Suppressor macrophage treated with lipopolysaccharide for 4 hours (primary cell): ENCODE measurements at places on chromosomes 1 and 21.
A peak's percentile ranks its signal among the peaks of the same experiment; 100 is the strongest.

DNA sequence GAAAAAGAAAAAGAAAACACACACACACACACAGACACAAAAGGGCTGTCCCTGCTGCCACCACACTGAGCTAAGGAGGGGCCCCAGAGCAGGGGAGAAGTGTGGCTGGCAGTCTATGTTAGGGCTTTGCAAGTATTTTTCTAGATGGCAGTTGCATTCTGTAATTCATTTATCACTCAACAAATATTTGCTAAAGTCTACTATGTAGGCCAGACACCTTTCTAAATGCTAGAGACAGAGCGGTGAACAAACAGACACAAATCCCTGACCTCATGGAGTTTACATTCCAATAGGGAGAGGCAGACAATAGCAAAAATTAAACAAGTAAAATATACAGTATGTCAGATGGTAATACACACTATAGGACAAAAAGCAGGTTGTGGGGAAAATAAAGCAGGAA is 20.2 kb downstream of the WDR64 start:
- no peak for DNase-seq

DNA sequence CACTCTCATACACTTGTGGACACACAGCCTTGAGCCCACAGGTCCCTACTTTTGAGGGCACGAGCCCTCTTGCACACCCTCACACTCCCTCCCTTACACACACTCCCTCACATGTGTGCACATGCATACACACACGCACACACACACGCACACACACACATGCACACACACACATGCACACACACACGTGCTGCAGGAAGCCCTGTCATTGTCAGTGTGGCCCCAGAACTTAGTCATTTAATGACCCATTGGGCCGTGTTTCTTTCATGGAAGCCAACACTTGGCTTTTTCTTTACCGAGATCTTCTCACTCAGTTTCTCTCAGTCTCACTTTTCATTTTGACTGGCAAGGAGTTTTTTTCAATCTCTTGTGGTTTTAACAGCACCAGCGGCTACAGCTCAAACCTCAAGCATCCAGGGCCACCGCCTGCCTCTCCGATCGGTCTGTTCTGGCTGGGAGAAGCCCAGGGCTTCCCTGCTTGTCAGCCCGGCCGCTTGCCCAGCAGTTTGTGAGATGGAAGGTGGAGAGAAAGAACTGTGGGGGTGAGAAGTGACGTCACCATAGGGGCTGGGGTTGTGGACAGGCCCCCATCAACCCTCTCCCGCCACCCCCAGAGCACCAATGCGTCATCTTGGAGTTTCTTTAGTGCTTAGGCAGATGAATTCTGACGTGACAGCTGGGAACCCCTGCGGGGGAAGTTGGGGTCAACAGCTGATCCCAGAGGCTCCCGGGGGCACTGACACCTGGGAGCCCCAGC is 15.8 kb upstream of the TNFRSF8 start:
- DNase-seq, result peak; percentile 26

GRCh38 chr1:161404051-161404597 is 36.4 kb upstream of the CFAP126 start:
- no peak for DNase-seq

- DNase-seq, result no peak
Observed at GRCh38 chr1:18380288-18380687, 100.4 kb upstream of the KLHDC7A start.

DNA sequence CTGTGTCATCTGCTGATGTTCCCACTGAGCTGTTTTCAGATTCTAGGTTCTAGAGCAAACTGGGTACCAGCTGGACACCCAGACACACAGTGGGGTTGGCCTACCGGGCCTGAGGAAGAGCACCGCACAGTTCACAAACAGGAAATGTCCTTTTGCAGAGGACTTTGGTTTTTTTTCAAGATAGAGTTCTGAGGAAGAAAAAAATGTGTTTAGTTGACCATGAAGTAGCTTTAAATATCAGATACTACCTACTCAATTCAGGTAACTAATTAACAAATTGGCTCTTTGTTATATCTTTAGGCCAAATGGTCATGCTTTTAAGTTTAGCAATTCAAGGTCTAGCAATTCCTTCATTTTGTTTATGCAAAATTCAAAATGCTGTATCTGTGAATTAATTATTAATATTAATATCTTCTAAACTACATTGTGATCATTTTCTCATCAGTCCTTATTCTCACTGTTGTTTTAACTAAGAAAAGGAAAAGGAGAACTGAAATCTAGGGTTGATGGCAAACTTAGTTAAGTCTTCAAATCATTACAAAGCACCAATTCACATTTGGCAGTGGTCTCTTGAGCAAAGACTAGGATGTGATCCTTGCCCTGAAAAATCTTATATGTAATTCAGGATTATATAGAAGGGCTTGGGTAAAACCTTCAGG is 17.2 kb upstream of the NCF2 start:
- DNase-seq, result peak; percentile 36

DNA sequence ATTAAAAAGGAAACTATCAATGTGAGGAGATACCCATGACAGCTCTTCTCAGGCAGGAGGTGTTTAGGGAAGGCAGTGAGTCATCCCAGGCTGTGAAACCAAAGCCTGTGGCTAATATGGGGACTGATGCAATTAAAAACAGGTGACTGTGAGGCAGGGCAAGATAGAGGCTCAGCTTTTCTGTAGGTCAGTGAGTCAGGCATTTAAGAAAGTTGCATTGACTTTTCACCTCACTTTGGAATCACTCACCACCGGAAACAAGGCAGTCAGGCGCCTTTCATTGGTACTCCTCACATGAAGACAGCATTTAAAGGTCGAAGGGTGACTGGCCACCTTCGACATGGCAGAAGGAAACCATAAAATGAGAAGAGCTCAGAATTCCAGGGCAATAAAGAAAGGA is 54.5 kb downstream of the PAPPA2 start:
- DNase-seq, result no peak

DNA sequence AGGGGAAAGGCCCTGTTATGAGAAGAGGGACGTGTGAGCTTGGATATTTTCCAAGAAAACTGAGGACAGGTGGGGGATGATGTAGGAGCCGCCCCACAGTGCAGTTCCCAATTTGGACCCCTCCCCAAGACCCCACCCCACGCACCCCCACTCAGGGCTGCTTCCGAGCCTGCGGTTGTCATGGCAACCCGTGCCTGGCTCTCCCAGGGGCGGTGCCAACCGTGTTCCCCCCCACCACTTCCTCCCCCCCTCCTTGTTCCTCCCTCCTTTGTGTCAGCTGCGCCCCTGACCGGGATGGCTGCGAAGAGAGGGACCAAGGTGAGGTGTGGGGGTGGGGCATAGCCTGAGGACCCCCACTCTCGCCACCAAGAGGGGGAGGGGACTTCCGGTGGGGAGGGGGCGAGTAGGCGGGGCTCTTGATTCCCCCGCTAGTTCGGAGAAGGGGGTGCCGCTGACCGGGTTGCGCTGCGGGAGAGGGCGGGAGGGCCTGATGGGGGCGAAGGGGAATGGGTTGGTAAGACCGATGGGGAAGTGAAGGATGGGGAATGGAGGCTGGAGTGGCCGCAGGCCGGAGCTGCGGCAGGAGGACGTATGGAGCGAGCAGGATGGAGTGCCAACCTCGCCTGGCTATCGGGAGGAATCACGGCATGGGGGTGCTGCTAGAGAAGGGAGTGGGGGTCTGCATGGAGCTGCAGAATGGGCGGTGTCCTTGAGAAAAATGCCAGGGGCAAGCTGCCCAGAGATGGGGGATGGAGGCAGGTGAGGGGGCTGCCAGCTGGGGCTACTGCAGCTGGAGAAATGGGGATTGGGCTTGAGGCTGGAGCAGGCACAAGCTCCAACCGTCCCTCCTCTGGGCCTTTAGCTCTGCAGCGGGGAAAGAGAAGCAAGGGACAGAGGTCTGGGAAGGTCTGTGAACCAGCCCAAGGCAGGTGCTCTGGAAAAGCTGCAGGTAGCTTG is 953 bp downstream of the TRIM46 start:
- DNase-seq, result no peak

DNA sequence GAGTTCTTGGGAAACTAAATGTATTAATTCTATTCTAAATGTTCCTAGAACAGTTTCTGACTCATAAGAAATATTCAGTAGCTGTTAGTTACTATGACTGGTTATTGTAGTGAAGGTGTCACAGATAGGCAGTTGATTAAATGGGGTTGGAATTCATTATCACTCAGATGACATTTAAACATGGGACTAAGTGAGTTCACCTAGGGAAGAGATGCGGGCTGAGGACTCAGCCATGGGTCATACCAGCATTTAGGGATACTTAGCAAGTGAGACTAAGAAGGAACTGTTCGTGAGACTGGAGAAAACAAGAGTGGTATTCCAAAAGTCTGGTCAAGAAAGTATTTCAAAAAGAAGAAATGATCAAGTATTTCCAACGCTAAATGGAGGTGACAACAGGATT is 125.1 kb upstream of the ADGRL4 start:
- no peak for DNase-seq

DNA sequence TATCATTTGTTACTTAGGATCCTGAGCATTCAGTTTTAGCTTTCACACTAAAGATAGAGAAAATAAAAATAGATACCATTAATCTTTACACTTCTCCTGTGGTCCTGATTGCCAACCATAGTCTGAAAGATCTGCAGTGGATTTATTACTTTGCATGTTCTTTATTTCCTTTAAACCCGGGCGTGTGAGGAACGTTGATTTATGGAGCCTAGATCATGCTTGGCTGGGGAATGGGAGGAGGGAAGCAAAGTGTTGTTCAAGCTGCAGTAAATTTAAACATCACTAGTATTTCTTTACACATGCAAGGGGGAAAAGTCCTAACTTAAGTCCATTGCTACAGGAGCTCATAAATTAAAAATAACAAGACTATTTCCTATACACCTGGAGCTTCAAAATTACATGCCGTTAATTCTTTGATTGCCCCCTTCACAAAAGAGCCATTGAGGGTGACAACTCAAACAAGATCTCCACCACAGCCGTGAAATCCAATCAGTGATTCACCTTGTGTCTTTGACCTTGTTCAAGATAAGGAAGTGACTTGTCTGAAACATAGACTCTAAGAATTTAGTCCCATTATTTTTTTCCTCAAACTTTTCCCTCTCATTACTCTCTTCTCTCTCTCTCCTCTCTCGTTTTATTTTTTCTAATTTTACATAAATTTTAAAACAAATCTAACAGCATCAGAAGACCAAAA is 282.7 kb downstream of the KIF26B start:
- DNase-seq, result no peak

DNA sequence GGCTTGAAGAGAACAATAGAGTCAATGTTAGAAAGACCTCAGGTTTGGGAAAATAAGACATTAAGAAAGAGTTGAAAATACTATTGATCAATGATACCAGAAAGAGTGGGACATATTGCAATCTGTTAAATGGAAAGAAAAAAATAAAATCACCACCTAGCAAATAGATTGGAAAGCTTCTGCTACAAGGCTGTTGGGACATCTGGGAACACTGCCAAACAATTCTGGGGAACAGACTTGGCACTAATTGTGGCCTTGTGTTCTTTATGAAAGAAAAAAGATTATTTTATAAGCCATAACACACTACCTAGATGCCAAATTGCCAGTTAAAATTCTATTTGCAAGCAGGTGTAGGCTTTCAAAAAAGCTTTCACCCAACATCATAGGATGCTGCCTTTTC is 137.8 kb downstream of the TSEN15 start:
- DNase-seq, result no peak

DNA sequence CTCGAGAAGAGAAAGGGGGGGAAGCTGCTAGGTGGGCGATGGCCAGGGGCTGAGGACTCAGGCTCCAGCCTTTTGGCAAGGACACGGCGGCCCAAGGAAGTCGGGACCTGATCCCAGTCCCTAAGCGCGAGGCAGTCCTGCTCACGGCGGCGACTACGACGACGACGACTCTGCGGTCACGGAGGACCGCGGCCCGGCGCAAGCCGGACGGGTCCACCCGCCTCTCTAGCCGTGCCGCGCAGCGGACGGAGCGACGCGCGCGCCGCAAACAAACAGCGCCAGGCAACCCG is 401 bp downstream of the WNT9A start:
- no peak for DNase-seq

DNA sequence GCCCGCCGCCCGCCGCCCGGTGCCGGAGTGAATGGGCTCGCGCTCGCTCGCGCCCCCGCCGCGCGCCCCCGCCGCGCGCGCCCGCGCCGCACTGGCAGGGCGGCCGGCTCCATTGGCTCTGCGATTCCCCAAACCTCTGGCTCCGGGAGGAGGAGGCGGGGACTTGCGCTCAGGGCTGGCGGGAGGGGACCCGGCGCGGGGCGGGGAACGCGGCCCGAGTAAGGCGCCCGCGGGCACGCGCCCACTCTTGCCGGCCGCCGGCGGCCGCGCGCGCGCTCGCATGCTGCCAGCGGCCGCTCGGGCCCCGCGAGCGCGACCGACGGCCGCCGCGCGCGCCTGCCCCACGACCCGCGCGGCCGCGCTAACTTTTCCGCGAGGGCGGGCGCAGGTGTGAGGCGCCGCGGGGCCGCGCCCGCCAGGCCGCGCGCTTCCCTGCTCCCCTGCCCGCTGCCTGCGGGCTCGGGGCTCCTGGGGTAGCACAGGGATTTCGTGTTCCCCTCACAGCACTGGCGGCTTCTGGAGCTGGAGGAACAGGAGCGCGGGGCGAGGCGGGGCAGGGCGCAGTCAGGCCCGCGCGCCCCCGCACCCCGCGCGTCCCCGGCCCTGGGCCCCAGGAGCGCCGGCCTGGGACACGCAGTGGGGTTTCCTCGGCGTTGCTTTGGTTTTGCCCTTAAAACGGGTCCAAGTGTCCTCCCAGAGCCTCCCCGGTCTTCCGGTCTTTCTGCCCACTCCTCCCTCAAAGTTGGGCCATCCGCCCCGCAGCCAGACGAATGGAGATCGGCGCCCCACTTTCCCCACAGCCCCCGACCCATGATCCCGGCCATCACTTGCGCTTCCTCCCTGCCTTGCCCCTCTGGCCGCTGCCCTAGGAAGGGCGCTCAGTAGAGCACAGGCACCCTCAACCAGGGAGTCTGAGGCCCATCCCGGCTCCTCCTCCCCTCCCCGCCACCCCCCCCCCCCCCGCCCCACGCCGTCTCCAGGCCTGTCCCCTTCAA is 101.5 kb downstream of the CASZ1 start:
- DNase-seq, result peak; percentile 84
